ENCODE measurements at places on chromosomes 11 and 22.

DNA sequence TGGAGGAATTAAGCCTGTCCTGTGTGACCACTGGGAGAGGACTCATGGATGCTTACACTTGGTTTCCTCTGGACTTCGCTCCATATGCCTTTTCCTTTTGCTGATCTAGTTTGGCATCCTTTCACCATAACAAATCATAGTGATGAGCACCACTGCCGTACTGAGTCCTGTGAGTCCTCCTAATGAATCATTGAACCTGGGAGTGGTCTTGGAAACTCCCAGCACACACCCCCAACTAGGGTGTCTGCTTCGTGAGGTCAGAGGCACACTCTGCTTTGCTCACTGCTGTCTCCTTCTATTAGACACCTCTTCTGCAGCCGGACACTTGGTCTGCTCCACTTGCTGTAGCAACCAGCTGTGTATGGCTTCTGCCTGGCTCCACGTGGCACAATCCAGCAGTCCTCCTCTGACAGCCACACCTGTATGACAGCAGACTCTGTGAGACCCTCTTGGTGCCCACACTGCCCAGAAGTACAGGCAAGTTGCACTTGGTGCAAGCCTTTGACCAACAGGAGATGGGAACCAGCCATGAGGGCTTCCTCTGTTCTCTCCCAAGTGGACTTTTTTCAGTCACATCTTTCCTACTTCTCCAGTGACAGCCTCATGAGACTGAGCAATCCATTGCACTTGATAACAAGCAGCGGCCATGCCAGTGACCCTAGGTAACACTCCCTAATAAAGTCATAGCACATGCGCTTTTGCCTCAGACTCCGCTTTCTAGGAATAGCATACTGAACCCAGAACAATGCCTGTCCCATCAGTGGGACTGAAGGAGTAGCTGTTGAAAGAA is 65.0 kb upstream of the HMGXB4 start:
- H3K36me3 ChIP-seq: no peaks in the 10 kb centered on the region
- no peak overlapping the region for H3K27ac ChIP-seq
- no peaks in the 10 kb centered on the region for H3K4me1 ChIP-seq
- DNase-seq: no peak
- H3K4me3 ChIP-seq: no peak overlapping the region

DNA sequence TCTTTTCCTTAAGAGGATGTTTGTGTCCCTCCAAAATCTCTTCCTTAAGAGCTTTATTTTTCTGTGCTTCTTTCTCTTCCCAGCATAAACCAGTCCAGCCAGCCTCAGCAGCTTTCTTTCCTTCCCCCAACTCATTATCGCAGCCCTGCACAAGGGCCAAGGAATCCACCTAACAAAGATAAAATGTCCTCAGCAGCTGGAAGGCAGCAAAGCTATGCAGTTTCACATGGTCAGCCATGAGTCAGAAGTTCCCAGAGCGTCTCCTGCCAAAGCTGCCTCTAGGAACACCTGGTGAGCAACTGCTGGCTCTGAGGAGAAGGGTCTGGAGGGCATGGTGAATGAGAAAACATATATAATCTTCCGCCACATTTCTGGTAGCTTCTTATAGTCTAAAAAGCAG is 45.3 kb upstream of the HMGXB4 start:
- no peaks in the 10 kb centered on the region for H3K4me1 ChIP-seq
- H3K27me3 ChIP-seq: no peaks in the 10 kb centered on the region
- no peak overlapping the region for H3K4me3 ChIP-seq
- H3K36me3 ChIP-seq: no peaks in the 10 kb centered on the region

GRCh38 chr11:120775986-120776951 is 247.6 kb upstream of the TBCEL start:
- H3K27ac ChIP-seq: no peak overlapping the region
- H3K36me3 ChIP-seq: no peaks in the 10 kb centered on the region
- DNase-seq: no peak
- no peaks in the 10 kb centered on the region for H3K4me1 ChIP-seq
- H3K4me3 ChIP-seq: no peak overlapping the region

- H3K4me3 ChIP-seq: no peak overlapping the region
- H3K27ac ChIP-seq: no peak overlapping the region
- no peak for DNase-seq
- no peaks in the 10 kb centered on the region for H3K27me3 ChIP-seq
- no peaks in the 10 kb centered on the region for H3K4me1 ChIP-seq
- H3K36me3 ChIP-seq: no peaks in the 10 kb centered on the region
These were observed 138.6 kb upstream of the ARHGAP20 start for GRCh38 chr11:110850846-110851245.

GRCh38 chr11:47523490-47524225 is 29.3 kb downstream of the CELF1 start:
- no peaks in the 10 kb centered on the region for H3K36me3 ChIP-seq
- DNase-seq: no peak
- H3K4me3 ChIP-seq: no peak overlapping the region
- no peaks in the 10 kb centered on the region for H3K27me3 ChIP-seq
- H3K27ac ChIP-seq: peak overlapping the region; percentile 7
- H3K4me1 ChIP-seq: peaks cover 44% of the 10 kb centered on the region

- H3K4me3 ChIP-seq: no peak overlapping the region
- no peak for DNase-seq
These were observed 13.4 kb downstream of the VWCE start for GRCh38 chr11:61281581-61282250.

DNA sequence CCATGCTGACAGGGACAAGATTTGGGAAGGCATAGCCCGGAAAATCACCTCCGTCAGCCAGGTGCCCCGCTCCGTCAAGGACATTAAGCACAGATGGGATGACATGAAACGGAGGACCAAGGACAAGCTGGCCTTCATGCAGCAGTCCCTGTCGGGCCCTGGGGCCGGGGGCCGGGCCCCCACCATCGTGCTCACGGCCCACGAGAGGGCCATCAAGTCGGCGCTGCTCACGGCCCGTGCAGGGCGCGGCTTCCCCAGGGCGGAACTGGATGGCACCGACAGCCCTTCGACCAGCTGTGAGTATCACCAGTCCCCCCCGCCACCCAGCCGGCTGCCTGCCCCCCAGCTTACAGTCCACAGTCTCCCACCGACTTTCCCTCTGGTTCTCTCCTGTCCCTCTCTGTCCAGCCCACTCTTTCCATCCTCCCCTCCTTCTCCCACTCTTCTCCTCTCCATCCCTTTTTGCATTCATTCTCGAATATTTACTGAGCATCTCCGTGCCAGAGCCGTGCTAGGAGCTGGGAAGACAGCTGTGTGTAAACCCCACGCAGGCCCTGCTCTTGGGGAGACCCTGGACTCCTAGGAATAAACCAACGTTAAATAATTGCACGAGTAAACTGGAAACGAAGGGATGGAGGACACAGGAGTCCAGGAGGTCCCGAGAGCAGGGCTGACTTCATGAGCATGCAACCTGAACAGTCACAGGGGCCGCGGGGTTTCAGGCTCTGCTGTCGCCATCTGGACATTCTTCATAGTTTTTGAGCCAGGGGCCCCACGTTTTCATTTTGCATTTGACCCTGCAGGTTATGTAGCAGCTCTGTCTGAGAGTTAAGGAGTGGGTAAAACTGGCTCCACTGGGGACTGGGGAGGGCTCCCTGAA is 62.8 kb downstream of the PRDM11 start:
- H3K4me1 ChIP-seq: no peaks in the 10 kb centered on the region
- no peak overlapping the region for H3K4me3 ChIP-seq
- no peaks in the 10 kb centered on the region for H3K27me3 ChIP-seq
- H3K36me3 ChIP-seq: no peaks in the 10 kb centered on the region
- H3K27ac ChIP-seq: no peak overlapping the region
